ENCODE measurements at places on chromosomes 3 and 15.

DNA sequence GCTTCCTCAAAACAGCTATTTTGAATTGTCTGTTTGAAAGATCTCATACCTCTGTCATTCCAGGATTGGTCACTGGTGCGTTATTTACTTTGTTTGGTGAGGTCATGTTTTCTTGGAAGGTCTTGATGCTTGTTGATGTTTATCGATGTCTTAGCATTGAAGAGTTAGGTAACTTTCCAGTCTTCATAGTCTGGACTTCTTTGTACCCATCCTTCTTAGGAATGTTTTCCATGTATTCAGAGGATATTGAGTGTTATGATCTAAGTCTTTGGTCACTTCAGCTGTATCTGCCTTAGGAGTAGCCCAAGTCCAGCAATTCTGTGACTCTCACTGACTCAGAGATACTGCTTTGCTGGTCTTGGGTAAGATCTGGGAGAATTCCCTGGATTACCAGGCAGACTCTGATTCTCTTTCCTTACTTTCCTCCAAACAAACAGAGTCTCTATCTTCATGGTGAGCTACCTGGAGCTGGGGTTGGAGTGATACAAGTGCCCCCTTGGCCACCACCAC lies 398.6 kb downstream of the ZIC4 start:
- no peak for ATAC-seq

DNA sequence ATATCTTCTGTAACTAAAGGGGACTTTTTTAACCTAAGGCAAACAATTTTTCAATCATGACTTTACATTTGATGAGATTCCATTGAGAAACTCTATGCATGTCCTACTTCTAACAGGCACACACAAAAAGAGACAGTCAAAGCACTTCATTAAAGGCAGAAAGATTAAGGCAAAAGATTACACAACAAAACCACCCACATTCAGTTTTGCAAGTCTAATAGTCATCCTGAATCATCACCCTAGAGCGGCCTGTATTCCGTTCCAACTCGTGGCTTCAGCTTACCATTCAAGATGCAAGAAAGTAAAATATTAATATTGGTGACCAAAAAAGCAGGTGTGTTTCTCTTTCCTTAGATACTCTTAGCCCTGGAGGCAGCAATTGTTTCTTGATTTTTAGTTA lies 205.9 kb downstream of the P3H2 start:
- ATAC-seq, result peak; percentile 91

DNA sequence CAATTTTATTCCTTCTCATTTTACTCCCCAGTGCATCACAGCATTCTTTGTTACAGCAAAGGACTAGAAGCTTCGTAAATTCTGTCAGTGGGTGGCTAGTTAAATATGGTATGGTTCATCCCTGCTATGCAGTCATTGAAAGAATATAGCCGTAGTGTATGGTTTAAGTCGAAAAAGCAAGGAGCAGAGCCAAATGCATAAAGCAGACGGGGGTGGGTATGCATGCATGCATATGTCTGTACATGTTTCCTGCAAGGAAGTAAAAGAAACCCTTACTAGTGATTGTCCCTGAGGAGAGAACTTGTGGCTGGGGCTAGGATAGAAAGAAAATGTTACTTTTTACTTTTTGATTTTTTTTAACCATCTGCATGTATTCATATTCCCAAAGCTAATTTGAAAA lies 19.9 kb downstream of the RBP2 start:
- ATAC-seq, result no peak

DNA sequence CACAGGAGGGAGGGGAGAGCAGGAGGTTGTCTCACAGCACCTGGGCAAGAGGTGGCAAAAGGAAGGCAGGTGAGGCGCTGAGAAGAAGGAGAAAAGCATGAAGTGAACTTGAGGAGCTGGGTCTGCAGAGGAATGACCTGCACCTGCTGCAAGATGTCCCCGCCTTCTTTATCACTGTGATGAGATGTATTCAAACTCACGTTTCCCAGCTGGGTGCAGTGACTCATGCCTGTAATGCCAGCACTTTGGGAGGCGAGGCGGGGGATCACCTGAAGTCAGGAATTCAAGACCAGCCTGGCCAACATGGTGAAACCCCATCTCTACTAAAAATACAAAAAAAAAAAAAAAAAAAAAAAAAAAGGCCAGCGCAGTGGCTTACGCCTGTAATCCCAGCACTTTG lies 22.2 kb upstream of the ZNF710 start:
- ATAC-seq, result no peak

DNA sequence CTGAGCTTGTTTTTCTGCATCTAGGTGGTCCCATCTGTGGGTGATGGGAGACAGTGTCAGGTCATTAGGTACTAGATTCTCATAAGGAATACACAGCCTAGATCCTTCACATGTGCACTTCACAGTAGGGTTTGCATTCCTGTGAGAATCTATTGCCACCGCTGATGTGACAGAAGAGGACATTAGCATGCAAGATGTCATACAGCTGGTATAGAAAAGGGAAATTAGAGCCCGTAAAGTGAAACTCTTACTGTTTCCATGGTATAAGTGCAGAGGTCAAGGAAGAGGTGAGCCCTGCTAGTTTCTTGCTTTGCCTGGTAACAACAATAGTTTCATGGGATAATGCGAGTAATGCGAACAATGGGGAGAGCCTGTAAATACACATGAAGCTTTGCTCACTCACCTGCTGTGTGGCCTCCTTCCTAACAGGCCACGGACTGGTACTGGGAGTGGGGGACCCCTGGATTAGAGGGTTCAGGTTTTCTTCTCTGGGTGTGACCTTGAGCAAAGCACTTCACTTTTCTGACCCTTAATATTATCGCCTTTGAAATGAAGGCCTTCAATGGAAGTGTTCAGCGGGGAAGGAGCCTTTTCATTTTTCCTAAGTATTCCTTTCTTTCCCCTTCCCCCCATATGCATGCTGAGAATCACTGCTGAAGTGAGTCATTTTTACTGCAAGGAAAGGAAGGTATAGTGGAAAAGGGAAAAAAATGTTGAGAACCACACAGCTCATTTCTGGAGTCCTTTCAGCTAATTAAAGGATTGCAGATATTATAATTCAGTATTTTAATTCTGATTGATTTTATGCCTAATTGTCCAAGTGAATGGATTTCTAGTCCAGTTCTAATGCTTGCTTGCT lies 286.4 kb downstream of the UBE2E2 start:
- no peak for ATAC-seq

GRCh38 chr15:95091444-95091843 lies 860.1 kb downstream of the MCTP2 start:
- no peak for ATAC-seq

GRCh38 chr15:70339571-70340493 lies 242.1 kb upstream of the TLE3 start:
- no peak for ATAC-seq

GRCh38 chr3:58531956-58532355 lies 5.0 kb downstream of the ACOX2 start:
- no peak for ATAC-seq

DNA sequence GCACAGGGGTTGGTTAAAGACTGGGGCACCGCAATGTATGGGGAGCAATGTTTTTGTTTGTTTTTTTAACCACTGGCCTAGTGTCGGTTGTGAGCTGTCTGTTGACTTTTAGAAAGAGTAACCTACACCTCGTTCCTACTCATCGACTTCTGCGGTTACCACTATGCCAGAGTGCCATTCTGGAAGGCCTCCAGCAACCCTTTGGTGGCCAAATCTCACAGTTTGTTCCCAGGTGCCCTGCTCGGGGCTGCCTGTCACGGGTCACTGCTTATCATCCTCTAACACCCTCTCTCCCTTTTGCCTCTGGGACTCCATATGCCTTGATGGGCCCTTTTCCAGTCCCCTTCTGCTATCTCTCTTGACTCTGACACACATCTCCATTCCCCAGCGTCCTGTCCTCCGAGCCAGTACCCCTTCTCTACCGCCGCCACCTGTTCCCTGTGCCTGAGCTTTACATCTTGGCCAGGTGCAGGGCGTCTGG lies 290.4 kb upstream of the C2CD4B start:
- ATAC-seq, result no peak

DNA sequence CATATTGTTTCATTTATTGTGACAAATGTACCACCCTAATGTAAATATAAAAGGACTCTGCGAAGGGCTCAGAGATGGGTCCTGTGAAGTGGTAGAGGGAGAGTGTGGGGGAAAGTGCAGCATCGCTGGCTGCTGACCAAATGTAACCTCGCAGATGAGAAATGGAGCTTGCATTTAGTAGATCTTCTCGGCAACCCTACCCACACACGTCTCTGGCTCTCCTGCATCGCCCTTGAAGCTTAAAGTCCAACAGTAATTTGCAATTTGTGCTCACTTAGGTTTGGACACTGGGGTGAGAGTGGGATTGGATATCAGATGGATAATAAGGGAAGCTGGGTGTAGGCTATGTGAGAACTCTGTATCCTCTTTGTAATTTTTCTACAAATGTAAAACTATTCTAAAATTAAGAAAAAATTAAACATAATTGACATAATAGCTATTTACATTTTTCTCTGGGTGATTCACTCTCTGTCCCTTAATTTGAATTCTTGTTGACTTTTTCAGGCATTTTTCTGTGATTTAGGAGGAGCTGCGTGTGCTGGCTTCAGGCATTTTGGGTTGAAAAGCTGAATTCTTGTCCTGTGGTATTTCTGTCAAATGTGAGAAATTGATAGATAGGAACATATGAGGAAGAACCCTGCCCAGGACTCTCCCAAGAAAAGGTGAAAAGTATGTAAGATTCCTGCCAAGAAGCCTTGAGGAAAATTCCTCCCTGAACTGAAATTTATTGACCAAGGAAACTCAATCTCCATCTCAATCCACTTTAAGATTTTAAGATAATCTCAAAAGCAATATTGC lies 524.7 kb upstream of the MCTP2 start:
- ATAC-seq, result no peak

- ATAC-seq, result no peak
Measured at GRCh38 chr3:107913701-107914100, 177.1 kb downstream of the CD47 start.

DNA sequence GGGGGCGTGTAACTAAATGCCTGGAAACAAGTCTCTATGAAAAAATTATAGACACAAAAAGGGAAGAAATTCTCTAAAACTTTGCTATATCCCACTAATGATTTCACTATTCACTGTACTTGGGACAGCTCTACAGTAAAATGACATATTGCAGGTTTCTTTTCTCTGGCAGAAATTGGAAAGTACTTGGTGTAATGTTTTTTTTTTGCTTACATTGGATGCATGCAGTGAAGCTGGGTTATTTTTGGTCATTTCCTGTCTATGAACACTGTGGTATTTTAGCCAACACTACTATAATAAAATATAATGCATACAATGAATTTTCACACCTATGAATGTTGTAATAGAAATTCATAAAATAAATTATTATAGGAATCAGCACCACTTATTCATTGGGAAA lies 109.7 kb downstream of the LRRC49 start:
- no peak for ATAC-seq

DNA sequence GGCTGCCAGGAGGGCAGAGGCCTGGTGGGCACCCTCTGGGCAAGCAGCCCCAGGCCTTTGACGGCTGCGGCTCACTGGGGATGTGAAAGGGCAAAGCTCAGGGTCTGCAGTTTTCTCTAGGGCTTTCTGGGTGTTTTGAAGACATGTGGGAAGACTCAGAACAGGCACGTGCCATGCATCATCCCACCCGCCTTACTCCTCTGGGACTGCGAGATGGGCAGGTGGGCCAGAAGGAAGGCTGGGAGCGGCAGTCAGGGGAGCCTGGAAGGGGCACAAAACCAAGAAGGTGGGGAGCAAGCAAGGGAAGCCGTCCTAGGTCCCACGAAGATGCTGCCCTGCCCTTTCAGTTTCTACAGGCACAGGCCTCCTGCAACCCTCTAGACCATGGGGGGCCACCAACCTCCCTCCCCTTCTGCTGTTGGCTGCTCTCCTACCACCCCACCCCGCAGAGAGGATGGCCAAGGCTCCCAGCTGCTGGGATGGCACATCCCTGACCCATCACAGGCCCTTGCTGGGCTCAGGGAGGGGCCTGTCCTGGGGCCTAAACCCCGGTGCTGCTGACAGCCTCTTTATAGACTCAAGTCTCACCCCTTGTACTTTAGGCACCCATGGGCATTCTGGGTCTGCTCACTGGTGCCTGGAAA lies 71.8 kb upstream of the CTSH start:
- no peak for ATAC-seq

DNA sequence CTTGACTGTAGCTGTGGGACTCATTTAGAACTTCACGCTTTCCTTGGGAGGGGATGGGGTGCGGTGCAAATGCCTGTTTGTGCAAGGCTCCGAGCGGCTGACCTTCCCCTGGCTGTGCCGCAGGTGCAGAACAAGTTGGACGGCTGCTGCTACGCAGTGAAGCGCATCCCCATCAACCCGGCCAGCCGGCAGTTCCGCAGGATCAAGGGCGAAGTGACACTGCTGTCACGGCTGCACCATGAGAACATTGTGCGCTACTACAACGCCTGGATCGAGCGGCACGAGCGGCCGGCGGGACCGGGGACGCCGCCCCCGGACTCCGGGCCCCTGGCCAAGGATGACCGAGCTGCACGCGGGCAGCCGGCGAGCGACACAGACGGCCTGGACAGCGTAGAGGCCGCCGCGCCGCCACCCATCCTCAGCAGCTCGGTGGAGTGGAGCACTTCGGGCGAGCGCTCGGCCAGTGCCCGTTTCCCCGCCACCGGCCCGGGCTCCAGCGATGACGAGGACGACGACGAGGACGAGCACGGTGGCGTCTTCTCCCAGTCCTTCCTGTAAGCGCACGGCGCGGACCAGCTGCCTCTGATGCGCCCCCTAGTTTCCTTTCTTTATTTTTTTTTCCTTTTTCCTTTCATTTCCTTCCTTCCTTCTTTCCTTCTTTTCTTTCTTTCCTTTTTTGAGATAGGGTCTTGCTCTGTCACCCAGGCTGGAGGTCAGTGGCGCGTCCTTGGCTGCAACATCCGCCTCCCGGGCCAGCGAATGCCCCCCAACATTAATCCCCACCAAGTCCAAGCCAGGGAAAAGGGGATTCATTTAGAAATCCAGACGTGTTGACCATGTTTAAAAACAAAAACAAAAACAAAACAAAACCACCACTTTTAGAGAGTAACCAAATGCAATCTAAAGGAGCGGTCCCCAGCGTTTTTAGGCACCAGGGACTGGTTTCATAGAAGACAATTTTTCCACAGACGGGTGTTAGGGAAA lies 42.7 kb downstream of the EIF2AK4 start:
- ATAC-seq, result peak; percentile 79

DNA sequence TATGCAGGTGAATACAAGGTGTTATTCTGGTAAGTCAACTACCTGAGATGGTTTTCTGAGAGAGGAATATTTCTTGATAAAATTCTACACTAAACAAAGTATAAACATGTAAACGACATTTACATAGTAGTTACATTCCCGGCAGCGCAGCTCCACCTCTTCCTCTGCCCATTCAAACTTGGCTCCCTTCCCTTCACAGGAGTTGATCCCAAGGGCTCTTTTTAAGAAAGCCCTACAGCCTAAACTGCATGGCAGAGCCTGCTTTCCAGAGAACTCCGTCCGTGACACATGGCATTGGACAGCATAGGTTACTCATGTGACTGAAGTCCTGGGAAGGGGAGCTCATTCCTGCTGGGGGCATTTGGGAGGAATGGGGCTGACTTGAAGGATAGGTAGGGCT lies 22.0 kb upstream of the LCTL start:
- no peak for ATAC-seq

GRCh38 chr15:77529394-77530159 lies 103.1 kb downstream of the LINGO1 start:
- no peak for ATAC-seq
